ENCODE measurements at places on chromosomes 12 and 14.

DNA sequence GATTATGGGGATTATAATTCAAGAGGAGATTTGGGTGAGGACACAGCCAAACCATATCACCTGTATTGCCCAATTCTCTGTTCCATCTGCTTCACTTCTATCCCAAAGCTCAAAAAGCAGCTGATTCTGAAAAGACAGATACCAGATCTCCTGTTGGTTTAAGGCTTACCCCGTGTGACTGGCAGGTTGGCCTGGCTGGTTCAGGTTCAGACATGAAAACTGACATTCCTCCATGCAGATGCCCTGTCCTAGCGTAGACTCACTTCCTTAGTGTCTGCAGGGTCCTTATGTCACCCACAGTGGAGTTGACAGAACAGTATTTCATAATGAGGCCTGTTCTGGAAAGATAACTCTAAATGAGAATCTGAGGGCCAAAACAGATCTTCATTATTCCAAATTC lies 61.1 kb upstream of the FLRT2 start:
- no peak for DNase-seq

DNA sequence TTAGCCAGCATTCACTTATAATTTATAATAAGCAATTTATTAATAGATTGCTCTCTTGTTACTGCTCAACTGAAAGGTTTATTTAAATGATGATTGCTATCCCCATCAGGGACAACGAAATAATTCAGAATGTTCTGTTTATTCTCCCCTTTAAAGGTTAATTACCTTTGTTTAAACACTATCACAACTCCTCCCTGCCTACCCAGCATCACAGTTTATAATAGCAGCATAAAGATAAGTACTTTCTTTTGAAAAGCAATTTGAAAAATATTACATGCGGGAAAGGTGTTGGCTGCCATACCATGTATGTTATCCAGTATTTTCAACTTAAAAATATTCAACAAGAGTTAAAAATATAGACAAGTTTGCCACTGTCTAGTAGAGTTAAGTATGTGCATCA lies 30.6 kb downstream of the SCAF11 start:
- DNase-seq: no peak

DNA sequence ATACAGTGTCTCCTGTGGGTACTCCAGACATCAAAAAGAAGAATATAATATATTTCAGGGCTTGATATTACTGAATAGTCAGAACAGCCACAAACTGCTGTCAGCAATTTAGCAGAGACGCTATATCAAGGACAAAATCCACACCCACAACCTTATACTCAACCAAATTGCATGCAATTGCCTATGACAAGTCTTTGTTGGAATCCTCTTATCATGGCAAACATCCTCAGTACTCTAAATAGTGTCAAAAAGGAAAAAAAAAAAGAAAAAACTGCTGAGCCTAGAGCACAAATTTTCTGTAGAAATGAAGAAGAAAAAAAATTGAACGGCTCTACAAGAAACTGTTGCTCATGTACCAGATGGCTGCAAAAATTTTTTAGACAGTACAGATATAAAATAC lies 485.7 kb downstream of the TMTC2 start:
- no peak for DNase-seq

DNA sequence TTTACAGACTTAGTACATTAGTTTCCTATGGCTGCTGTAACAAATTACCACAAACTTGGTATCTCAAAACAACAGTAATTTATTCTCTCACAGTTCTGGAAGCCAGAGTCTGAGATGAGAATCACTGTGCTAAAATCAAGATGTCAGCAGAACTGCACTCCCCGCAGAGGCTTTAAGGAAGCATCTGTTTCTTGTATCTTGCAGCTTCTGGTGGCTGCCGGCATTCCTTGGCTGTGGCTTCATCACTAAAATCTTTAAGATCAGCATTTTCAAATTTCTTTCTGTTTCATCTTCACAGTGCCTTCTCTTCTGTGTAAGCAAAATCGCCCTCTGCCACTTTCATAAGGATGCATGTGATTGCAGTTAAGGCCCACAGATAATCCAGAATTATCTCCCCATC lies 9.4 kb downstream of the STON2 start:
- DNase-seq: no peak

DNA sequence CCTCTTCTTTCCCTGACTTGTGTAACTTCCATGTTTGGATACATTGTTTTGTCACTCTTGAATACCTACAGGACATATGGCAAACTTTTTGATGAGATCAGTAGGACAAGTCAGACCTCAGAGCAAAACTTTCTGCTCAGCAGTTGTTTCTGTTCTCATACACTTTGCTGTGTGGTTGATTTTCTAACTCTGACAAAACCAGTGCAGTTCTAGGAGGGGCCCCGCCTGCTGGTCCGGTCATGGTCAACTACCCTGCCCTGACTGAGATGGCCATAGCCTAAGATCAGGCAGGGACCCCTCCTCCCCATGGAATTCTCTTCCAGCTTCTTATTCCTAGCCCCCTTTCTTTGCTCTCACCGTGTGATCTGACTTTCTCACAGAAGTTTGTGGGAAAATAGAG lies 92.8 kb downstream of the OTOGL start:
- DNase-seq: no peak

DNA sequence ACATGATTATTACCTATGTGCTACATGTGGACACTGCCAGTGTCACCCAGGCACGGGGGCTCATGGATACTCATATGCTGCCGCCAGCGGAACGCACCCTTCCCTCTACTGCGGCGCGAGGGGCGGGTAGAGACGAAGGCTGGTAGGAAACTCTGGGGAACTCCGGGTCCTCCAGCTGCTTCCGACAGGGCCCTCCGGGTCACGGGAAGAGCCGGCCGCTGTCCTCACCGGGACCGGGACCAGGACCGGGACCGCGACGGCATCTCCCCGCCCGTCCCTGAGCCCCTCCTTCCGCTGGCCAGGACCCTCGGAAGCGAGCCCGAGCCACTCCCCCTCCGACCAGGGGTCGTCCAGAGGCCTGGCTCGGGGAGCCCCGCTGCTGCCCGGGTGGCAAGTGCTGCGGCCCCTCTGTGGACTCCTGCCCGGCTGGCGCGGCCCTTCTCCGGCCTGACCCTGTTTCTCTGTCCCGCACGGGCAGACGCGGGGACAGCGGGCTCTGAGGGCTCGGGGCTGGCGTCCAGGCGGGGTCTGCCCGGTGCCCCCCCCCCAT lies 209.6 kb downstream of the ADGRD1 start:
- no peak for DNase-seq

Measured in A172 (cell line).